ENCODE measurements at places on chromosomes 3 and 15.

- peak; percentile 65 for DNase-seq
Observed at GRCh38 chr15:95620934-95621579, 709.4 kb upstream of the NR2F2 start.

- DNase-seq: no peak
Observed at GRCh38 chr15:49737127-49737526, 116.3 kb downstream of the DTWD1 start.

- no peak for DNase-seq
Observed at GRCh38 chr3:90241481-90241880, 1134.1 kb downstream of the EPHA3 start.

GRCh38 chr15:36826948-36827347, 247.5 kb downstream of the CDIN1 start:
- DNase-seq: no peak

GRCh38 chr15:74333093-74333492, 34.4 kb downstream of the CYP11A1 start:
- DNase-seq: no peak

DNA sequence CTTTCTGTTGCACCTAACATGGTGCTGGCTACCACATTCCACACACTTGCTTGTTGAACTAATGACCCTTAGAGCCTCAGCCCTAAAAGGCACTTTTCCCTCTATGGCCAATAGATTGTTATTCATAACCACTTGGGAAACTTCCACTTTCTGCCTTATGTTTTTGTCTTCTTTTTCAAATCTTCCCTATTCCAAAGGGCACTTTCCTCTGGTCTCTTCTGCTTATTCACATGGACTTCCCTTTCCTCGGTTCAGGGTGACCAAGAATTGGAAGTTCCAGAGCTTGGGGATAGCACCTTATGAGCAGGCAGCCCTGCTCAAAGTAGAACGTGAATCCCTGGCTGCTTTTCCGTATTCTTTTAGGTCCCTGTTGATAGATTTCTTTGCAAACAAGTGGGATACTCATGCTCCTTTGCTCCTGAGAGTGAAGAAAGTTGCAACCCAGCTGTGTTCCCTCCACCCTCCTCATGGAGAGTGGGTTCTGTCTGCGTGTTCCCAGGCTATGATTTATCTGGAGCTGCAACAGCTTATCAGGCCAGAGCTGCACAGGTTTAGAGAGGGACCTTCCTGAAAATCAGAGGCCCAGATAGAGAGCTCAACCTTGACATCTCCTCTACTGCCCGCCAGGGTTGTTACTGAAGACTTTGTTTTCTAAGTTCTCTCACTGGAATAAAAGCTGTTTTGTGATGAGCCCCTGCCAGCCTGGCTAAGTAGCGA, 58.8 kb upstream of the MYZAP start:
- DNase-seq: no peak

- DNase-seq: no peak
Observed at GRCh38 chr3:71784201-71784913, 591 bp downstream of the PROK2 start.

DNA sequence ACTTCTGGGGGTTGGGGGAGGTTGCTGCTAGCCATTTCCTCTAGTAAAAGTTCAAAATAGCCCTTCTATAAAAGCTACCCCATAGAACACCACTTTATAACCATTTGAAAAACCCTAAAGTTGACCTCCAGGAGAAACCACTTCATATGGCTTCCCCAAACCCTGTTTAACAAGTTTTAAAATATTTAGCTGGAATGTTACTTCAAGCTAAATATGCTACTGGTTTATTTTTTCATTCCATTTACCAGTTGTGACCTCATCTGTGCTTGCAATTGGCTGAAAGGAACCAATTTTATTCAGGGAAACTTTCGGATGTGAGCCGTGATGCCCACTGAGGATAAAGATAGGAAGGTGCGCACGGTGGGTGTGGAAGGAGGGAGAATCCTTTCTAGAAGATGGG, 221.3 kb downstream of the SUCLG2 start:
- DNase-seq: no peak

- no peak for DNase-seq
Observed at GRCh38 chr15:66108483-66109265, 144.9 kb downstream of the MEGF11 start.

- no peak for DNase-seq
Observed at GRCh38 chr3:131711114-131711768, 208.5 kb upstream of the MRPL3 start.

- peak; percentile 20 for DNase-seq
Observed at GRCh38 chr3:112751564-112752512, 94.8 kb downstream of the CD200R1L start.

- DNase-seq: no peak
Observed at GRCh38 chr3:127985216-127985615, 67.0 kb upstream of the SEC61A1 start.

DNA sequence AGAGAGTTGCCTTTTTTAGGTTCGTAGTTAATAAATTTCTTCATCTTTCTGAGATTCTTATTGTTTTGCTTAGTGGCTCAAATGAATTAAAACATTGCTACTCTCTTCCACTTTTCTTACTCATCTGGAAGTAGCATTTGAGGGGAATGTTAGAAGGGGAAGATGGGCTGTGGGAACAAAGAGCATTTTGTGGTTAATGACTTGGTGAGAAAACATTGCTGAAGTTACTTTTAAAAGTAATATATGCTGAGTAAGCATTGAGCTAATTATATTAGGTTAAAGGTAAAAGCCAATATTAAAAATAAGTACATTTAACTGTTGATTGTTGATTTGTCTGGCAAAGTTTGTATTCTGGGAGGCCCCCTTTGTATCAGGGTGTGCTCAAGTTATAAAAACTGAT, 5.7 kb downstream of the MORF4L1 start:
- peak; percentile 65 for DNase-seq

GRCh38 chr3:120689395-120689794, 7.4 kb upstream of the HGD start:
- no peak for DNase-seq

DNA sequence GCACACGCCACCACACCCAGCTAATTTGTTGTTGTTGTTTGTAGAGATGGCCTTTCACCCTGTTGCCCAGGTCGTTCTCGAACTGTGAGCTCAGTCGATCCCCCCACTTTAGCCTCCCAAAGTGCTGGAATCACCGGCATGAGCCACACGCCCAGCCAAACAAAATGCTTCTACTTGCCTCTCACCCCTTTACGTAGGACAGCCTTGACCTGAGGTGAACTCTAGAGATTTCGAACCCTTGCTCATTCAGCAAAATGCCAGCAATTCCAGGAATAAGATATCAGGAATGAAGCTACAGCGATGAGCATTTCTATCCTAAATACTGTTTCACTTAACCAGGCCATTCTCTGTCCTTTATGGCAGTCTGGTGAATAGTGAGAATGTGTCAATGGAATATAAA, 135.0 kb downstream of the LRRK1 start:
- DNase-seq: no peak

DNA sequence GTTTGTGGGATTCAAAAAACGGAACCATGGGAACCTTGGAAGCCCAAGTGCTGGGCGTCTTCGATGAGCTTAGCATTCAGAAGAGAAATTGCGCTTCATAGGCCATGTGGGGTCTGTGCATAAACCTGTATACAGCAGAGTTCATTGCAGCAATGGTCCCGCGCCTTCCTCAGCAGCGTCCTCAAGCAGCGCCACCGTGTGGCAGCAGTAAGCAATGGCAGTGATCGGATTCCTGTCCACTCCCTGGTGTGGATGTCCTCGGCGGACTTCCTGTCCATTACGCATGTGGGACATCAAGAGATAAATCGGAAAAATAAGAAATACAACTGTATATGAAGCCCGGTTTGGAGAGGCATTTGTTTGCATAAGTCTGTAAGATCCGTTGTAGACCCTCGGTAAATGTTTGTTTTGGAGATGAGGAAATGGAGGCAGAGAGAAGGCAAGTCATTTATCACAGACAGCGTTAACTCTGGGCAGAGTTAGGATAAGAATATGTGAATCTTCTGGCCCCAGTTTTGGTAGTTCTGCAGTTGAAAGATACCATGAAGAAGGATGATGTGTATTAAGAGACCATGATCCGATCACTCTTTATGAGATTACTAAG, 57.7 kb downstream of the CNTN4 start:
- DNase-seq: no peak

GRCh38 chr3:62281726-62282125, 91.6 kb downstream of the FEZF2 start:
- DNase-seq: peak; percentile 2

- DNase-seq: no peak
Observed at GRCh38 chr3:126748701-126749546, 44.9 kb downstream of the CHCHD6 start.

DNA sequence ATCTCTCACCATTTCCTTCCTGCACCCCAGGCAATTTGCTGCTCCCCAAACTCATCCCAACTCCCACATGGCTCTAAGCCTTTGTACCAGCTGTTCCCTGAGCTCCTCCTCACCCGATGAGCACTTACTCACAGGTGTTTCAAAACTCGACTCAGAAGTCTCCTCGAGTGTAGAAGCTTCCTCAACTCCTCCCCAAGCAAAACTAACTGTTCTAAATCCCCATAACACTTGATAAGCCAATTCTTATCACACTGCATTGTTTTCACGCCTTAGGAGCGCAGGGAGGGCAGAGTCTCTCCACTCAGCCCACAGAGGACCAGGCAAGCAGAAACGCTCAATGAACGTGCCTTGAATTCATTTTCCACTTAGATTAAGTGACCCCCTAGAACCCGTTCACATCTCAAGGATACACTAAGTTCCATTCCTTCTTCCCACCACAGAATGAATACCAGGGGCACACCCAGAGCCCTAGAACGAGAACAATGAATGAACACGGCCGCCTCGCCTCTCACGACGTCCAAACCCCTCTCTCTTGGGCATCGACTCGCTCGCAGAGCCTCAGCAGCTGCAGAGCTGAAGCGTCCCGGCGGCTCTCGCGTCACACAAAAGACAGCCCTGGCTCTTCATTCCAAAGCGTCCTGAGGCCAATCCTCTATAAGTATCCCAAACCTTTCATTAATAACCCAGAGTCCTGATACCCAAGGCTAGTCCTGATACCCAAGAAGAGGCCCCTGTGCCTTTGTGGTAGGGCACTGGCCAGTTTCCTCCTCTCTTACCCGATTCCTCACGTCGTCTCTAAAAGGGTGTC, 1.1 kb downstream of the RAF1 start:
- DNase-seq: peak; percentile 55

DNA sequence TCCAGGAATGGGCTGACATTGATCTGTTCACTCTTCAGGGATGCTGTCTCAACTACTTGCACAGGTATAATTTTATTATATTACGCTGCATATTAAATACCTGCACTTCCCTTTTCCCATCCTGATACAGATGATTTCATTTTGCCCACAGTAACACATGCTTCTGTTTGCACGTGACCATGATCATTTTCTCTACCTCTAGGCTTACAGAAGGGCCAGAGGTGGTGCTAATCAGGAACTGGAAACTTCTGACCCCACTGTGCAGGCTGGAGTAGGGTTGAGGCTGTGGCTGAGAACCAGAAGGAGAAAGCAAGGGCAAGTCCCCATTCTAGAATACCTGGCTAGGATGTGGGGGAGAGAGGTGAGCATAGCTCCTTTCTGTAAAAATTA, 304.8 kb downstream of the PTPRG start:
- no peak for DNase-seq

- no peak for DNase-seq
Observed at GRCh38 chr3:154458560-154458959, 28.6 kb upstream of the GPR149 start.

Measured in IMR-90 (cell line).